Bronchial epithelial cell (primary cell): ENCODE measurements at places on chromosomes 3 and 15. TPM values are rescaled to one million over a fixed set of nuclear protein-coding genes. Genes with fewer than 3 reads are reported as not detected.

DNA sequence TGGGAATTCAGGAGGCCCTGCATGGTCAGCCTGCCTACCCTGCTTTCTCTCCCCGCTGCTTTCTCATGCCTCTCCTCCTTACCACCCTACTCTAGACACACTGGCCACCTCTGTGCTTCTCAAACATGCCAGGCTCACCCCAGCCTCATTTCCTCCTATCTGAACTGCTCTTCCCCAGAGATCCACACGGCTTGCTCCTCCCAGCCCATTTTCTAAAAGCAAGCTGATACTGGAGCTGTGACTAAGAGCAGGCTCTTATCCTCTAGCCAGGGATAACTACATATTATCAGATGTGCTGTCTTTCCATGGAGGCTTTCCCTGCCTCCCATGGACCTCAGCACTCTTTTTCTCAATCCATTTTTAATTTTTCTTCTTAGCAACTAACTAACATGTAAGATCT lies 85.9 kb downstream of the BOC start:
- no peak for DNase-seq

The KBTBD13 gene
- total RNA-seq: not detected in 2 replicates

The WNT7A gene
- 7.9 and 13.4 TPM in 2 replicates for total RNA-seq

DNA sequence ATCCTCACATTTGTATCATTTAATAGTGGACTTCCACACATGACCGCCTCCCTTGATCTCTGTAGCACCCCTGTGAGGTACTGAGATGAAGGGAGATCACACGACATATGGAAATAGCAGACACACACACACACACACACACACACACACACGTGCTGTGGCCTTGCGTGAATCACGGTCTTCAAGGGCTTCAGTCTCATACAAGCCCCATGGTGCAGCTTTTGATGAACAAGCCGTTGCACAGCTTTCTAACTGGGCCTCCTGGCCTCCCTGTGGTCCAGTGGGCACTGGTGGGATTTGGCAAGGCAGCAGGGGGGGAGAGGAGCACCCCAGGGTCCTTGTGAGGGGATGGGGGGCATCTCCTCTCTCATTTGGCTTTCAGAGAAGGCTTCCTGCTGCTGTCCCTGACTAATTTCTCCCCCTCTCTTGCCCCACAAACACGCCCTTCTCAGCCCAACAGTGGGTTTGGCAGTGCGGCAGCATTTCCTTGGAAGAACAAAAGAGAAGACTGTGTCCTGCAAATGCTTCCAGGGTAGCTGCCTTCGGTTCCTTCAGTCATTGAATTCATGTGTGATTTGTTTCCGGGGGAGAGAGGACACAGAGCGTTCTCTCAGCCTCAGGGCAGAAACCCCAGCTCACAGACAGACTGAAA lies 98.7 kb downstream of the SMAD6 start:
- no peak for DNase-seq

The C3orf22 gene
- not detected in 2 replicates for total RNA-seq

GRCh38 chr3:49914906-49915305 lies 11.2 kb upstream of the MST1R start:
- peak; percentile 70 for DNase-seq

The GNAT1 gene
- 0.26 TPM in 1 of 2 replicates, not detected in the other for total RNA-seq

DNA sequence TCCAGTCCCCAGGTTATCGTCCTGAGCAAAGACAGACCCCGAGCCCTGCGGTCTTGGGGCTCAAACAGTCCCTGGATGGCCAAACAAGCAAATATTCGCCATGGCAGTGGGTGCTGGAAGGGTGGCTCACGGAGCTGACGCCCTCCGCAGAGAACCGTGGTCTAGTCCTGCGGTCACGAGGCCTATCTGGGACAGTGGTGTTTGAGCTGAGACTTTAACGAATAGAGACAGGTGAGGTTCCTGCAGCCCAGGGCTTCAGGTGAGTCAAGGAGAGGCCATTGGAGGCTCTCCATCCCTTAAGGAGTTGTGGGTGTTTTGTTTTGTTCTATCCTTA lies 399 bp upstream of the SUCLG2 start:
- peak; percentile 5 for DNase-seq

GRCh38 chr15:29268706-29269484 lies 727 bp downstream of the NSMCE3 start:
- DNase-seq: peak; percentile 26

The CCDC51 gene
- total RNA-seq: 48.4 and 55.3 TPM in 2 replicates
